ENCODE measurements at places on chromosomes 16 and 17.
A peak's percentile ranks its signal among the peaks of the same experiment; 100 is the strongest.

GRCh38 chr16:89363621-89364393 lies 126.6 kb downstream of the ANKRD11 start:
- no peak for DNase-seq

GRCh38 chr16:65745201-65745708 lies 621.2 kb upstream of the CDH5 start:
- no peak for DNase-seq

GRCh38 chr16:14013571-14014283 lies 57.4 kb upstream of the MRTFB start:
- peak; percentile 14 for DNase-seq

DNA sequence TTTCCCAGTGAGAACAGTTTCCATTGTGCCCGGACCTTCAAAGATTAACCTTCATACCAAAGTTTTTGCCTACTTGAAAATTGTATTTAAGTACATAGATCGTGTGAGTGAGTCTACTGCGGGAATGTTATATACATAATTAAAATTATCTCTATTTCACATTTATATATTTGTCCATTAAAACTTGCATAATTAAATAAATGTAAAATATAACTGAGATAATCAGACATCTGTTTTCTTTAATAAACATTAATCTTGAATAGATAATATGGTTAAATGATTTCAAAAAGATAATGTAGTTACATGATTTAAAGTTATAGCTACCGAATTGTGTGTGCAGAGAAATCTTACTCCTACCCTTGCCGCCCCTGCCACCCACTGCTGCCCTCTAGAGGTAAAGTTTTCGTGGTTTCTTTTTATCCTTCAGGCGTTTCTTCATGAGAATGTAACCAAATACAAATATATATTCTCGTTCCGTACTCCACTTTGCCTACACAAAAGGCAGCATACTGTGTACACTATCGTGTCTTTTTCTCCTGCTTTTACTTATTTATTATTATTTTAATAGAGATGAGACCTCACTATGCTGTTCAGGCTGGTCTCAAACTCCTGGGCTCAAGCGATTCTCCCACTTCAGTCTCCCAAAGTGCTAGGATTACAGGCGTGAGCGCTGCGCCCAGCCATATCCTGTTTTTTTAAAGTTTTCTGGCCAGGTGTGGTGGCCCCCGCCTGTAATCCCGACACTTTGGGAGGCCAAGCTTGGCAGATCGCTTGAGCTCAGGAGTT lies 35.6 kb downstream of the RPA1 start:
- no peak for DNase-seq

DNA sequence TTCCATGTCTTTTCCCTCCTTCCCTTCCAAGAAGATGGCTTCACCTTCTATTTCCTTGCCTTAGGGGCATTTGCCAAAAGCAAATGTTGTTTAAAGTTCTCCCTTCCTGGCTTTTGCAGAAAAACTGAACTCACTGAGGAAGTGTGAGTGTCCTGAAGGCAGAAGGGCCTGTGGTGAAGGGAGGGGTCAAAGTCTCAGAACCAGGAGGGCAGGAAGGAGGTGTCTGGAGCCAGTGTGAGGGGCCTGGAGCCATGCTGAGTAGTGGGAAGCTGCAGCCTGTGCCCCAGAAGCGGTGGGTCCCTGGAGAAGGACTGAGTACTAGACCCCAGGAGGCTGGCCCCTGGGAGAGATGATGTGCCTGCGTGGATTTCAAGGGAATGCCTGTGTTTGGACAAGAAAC lies 23.8 kb upstream of the SUPT4H1 start:
- no peak for DNase-seq

GRCh38 chr16:66374176-66374575 lies 7.7 kb downstream of the CDH5 start:
- no peak for DNase-seq

DNA sequence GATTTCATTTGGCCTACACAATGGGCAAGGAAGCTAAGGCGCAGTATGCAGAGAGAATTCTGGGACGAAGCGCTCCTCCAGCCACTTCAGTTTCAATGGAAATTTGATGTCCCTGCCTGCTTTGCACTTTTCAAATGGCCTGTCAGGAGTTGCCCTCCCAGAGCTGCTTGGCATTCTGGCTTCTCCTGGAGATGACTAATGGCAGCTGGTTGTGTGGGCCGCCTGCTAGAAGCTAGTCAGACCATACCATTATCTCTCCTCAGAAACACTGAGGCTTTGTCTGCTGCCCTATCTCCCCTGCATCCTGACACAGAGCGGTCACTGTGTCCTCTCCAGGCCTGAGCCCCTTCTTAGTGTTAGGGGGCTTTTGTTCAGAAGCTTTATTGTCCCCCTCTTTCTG lies 180.1 kb downstream of the SPECC1 start:
- no peak for DNase-seq

- no peak for DNase-seq
Measured at GRCh38 chr17:34519282-34519681, 60.1 kb upstream of the TMEM132E start.

DNA sequence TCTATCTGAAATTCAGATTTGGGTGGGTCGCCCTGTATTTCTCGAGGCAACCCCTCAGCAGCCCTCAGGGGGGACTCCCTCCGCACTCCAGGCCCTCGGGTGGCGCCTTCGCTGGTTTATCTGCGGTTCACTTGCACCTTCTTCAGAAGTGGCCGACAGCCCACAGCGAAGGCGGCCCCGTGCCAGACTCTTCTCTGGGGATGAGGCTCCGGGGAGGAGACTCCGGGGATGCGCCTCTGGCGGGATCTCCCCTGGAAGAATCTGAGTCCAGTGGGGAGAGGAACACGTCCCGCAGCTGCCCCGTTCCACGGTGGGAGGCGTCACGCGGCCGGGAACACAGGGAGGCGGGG lies 63.9 kb upstream of the DNAJA2 start:
- DNase-seq, result no peak

- no peak for DNase-seq
Measured at GRCh38 chr17:32136856-32137255, 5.4 kb upstream of the RHOT1 start.

- DNase-seq, result no peak
Measured at GRCh38 chr17:50219342-50219741, 17.9 kb upstream of the COL1A1 start.

- no peak for DNase-seq
Measured at GRCh38 chr17:82497483-82498405, 21.8 kb upstream of the FOXK2 start.

- DNase-seq, result no peak
Measured at GRCh38 chr17:1043601-1044251, 46.8 kb downstream of the TIMM22 start.

- no peak for DNase-seq
Measured at GRCh38 chr16:1154291-1154886, 1.5 kb downstream of the CACNA1H start.

DNA sequence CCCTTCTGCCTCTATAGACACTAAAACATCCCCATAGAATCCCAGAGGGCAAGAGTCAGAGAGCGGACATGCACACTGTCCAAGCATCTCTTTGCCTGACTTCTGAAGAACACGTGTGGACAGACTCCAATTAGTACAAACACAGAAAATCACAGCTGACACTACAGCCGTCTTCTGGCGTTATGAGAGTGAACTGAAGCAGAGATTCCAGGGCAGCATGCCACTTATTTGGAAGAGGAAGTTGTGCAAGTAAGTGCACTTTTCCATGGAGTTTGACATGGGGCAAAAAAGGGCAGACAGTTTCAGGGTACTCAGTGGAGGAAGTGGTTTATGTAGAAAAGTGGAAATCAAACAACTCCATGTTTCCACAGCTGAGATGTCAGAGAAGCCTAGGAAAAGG lies 16.8 kb upstream of the ZNF287 start:
- DNase-seq, result no peak

DNA sequence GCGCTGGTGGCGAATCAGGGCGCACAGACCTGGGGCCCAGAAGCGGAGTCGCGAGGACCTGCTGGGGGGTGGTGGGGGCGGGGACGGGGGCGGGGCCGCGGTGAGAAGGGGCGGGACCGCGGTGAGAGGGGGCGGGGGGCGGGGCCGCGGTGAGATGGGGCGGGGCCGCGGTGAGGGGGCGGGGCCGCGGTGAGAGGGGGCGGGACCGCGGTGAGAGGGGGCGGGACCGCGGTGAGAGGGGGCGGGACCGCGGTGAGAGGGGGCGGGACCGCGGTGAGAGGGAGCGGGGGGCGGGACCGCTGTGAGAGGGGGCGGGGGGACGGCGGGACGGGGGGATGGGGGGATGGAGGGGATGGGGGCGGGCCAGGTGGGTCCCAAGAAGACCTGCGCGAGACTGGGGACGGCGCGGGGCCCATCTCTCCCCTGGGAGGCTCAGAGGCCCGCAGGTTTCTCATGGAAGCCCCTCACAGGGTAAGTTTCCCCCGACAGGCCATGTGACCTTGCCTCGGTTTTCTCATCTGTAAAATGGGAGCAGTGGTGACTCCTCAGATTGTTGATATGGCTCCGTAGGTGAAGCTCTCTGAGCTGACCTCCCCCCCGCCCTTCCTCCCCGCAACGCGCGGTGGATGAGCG lies 28.6 kb upstream of the DBNDD1 start:
- no peak for DNase-seq

DNA sequence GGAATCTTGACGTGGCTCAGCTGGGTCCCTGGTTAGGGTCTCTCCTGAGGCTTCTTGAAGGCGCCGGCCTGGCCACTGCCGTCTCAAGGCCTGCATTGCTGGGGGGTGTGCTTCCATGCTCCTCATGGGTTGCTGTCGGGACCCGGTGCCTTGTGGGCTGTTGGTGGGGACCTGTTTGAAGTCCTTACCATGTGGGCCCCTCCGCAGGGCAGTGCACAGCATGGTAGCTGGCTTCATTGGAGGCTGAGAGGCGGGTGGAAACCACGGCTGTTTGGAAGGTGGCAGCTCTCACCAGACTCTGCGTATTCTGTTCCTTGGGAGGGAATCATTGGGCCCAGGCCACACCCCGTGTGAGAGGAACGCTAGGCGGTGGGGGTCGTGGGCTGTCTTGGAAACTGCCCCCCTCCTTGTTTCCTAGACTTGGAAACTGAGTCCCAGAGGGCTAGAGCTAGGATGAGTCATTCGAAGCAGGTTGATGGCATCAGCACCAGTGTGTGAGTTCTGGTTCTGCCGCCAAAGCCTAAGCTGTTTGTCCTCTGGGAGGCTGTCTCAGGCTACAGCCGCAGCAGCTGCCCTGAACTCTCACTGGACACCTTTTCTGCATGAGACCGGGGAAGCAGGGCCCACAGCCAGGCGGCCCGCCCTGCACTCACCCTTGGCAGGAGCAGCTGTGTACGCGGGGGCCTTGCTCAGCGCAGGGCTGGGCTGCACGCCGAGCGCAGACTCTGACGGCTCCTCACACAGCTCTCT lies 35.2 kb downstream of the ZNF750 start:
- DNase-seq, result no peak

GRCh38 chr17:76872221-76872873 lies 4.1 kb downstream of the MGAT5B start:
- peak; percentile 10 for DNase-seq

DNA sequence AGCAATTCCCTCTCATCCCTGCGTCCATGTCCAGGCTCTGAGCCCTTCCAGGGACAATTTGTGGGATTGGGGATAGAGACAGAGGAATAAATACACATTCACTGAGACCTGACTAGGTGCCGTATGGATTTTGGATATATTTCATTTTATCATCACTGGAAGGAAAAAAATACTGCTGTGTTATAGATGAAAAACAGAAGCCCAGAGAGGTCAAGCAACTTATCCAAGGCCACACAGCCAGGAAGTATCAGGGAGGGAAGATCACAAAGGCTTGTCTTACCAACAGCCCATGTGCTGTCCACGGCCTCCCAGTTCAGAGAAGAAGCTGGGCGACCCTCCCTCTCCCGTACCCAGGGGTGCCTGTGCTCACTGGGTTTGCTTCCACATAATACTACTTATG lies 6.1 kb upstream of the HAP1 start:
- DNase-seq, result no peak

- DNase-seq, result no peak
Measured at GRCh38 chr16:87461466-87461991, 31.3 kb downstream of the ZCCHC14 start.

GRCh38 chr16:19130852-19131824 lies 17.4 kb downstream of the ITPRIPL2 start:
- DNase-seq, result no peak

DNA sequence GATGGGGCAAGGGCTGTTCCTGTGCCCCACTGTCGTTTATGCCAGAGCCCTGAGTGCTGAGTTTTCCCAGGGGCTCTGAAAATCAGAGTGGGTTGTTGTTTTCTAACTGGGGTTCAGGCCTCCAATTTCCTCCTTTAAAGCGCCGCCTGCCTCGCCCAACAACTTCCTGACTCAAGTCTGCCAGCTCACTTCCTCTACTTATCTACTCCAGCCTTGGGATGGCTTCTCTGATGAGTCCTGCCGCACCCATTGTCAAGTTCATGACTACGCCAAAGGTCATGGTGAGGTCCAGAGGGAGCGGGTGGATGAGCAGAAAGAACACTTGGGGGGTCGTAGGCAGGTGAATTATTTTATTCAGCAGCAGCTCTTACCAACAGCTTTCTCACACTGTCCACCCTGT lies 104.7 kb downstream of the UTP18 start:
- DNase-seq, result no peak

- no peak for DNase-seq
Measured at GRCh38 chr16:83728492-83728891, 79.3 kb upstream of the HSBP1 start.

- no peak for DNase-seq
Measured at GRCh38 chr17:61048376-61049106, 351.1 kb upstream of the TBX2 start.

GRCh38 chr17:43701318-43701743 lies 39.6 kb upstream of the MEOX1 start:
- DNase-seq, result peak; percentile 33

- DNase-seq, result no peak
Measured at GRCh38 chr17:9956474-9957131, 51.5 kb upstream of the RCVRN start.

DNA sequence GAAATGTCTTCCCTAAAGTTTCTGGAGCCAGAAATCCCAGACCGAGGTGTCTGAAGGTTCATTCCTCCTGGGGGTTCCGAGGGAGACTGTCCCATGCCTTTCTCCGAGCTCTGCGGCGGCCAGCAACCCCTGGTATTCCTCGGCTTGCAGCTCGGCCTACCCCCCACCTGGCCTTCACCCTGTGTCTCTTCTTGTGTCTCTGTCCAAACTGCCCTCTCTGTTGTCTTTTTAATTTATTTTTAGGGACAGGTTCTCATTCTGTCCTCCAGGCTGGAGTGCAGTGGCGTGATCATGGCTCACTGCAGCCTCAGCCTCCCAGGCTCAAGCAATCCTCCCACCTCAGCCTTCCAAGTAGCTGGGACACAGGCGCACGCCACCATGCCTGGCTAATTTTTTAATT lies 211.7 kb downstream of the SEC14L1 start:
- no peak for DNase-seq

- no peak for DNase-seq
Measured at GRCh38 chr16:23615805-23616204, 19.7 kb upstream of the NDUFAB1 start.

DNA sequence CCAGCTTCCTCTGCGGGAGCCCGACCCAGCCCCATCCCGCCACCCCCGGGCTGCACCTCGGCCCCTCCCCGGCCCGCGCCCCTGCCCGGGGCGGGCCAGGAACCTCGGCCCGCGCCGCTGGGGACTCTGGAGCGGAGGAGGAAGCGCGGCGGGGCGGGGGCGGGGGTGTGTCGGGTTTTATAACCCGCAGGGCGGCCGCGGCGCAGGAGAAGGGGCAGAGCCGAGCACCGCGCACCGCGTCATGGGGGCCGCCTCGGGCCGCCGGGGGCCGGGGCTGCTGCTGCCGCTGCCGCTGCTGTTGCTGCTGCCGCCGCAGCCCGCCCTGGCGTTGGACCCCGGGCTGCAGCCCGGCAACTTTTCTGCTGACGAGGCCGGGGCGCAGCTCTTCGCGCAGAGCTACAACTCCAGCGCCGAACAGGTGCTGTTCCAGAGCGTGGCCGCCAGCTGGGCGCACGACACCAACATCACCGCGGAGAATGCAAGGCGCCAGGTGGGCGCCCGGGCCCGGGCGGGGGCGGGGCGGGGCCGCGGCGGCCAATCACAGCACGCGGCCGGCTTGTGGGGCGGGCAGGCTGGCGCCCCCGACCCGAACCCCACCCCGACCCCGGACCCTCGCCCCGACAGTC lies at the start of gene ACE:
ACE (plus strand) TSS at position 208 of the 626 bp plus-strand sequence; CDS start at position 242, 34 bp downstream.
- DNase-seq, result no peak
